ENCODE measurements at places on chromosomes 7 and 10.

GRCh38 chr7:42689626-42690025 is 222.2 kb downstream of the C7orf25 start:
- H3K27me3 ChIP-seq = no peaks in the 10 kb centered on the region
- H3K36me3 ChIP-seq = no peaks in the 10 kb centered on the region
- H3K4me3 ChIP-seq = no peak overlapping the region
- no peaks in the 10 kb centered on the region for H3K4me1 ChIP-seq

- no peaks in the 10 kb centered on the region for H3K27me3 ChIP-seq
- no peak for DNase-seq
- no peak overlapping the region for H3K27ac ChIP-seq
- no peaks in the 10 kb centered on the region for H3K36me3 ChIP-seq
Observed at GRCh38 chr7:15345216-15345615, 216.6 kb downstream of the AGMO start.

GRCh38 chr7:2107386-2108070 is 125.2 kb downstream of the MAD1L1 start:
- no peaks in the 10 kb centered on the region for H3K27me3 ChIP-seq
- no peak for DNase-seq
- H3K4me1 ChIP-seq = peaks cover 36% of the 10 kb centered on the region
- no peak overlapping the region for H3K27ac ChIP-seq
- H3K36me3 ChIP-seq = no peaks in the 10 kb centered on the region

DNA sequence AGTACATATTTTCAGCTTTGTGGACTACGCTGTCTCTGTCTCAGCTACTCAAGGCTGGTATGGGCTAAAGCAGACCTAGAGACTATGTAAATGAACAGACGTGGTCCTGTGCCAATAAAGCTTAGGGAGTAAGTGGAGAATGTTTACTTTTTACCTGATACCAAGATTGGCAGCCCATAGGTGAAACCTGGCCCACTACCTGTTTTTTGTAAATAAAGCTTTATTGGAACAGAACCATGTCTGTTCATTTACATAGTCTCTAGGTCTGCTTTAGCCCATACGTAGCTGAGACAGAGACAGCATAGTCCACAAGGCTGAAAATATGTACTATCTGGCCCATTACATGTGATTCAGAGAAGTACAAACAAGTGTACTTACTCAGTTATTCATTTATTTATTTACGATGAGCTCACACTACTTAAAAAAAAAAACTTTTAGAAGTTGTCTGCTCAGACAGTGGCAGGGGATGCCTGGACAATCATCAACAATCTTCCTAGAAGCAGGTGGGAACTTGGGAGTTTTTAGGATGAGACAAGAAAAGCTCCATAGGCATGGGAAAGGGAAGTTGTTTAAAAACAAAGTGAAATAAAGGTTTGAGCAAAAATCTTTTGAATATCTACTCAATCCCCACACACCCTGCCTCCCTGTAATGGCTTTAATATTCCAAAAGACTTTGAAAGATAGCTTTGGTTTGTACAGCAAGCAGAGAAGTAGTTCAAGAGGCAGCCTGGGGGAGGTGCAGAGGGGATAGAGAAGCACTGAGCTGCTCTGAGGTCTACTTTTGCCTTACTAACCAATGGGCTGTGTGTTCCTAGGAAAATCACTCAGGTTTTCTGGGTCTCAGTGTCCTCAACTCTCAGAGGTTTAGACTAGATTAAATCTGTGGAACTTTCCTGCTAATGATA is 114.4 kb upstream of the AFAP1L2 start:
- H3K27ac ChIP-seq = no peak overlapping the region
- no peaks in the 10 kb centered on the region for H3K27me3 ChIP-seq
- no peaks in the 10 kb centered on the region for H3K4me1 ChIP-seq
- H3K36me3 ChIP-seq = no peaks in the 10 kb centered on the region

- H3K27ac ChIP-seq = no peak overlapping the region
- no peak for DNase-seq
- H3K27me3 ChIP-seq = no peaks in the 10 kb centered on the region
- H3K4me1 ChIP-seq = no peaks in the 10 kb centered on the region
- H3K4me3 ChIP-seq = no peak overlapping the region
Observed at GRCh38 chr7:82056282-82056681, 286.4 kb upstream of the HGF start.

- H3K4me1 ChIP-seq = peaks cover 47% of the 10 kb centered on the region
- DNase-seq = no peak
- H3K27me3 ChIP-seq = no peaks in the 10 kb centered on the region
- H3K27ac ChIP-seq = no peak overlapping the region
- no peaks in the 10 kb centered on the region for H3K36me3 ChIP-seq
Observed at GRCh38 chr10:122380703-122381102, 6.2 kb downstream of the PLEKHA1 start.

All from psoas muscle (tissue), 8 donors.